ENCODE measurements at places on chromosomes 3 and 15. TPM values are rescaled to one million over a fixed set of nuclear protein-coding genes. Genes with fewer than 3 reads are reported as not detected.

The ARL8B gene
- 80.4 TPM for total RNA-seq

The LPCAT4 gene
- total RNA-seq: 96.5 TPM

The CCDC80 gene
- total RNA-seq: not detected

The ROBO2 gene
- total RNA-seq: not detected

The GCNT3 gene
- not detected for total RNA-seq

The GHSR gene
- not detected for total RNA-seq

The SLC35A5 gene
- 9.9 TPM for total RNA-seq

The MCTP2 gene
- 262 TPM for total RNA-seq

The REC114 gene
- not detected for total RNA-seq

The OR5AC2 gene
- total RNA-seq: not detected

The NTRK3 gene
- 1.2 TPM for total RNA-seq

The GHRL gene
- 0.78 TPM for total RNA-seq

The GUCA1C gene
- total RNA-seq: not detected

The DCUN1D1 gene
- 55.9 TPM for total RNA-seq

The CLEC3B gene
- not detected for total RNA-seq

The WDR72 gene
- not detected for total RNA-seq

The TMEM87A gene
- total RNA-seq: 53.0 TPM

The DNAH12 gene
- total RNA-seq: 0.33 TPM

The LEKR1 gene
- total RNA-seq: 1.3 TPM

The COL6A6 gene
- total RNA-seq: not detected

The CLDN1 gene
- not detected for total RNA-seq

The TRH gene
- not detected for total RNA-seq

The CCR2 gene
- total RNA-seq: 2.5 TPM

The FANCD2OS gene
- total RNA-seq: not detected

The SYNM gene
- total RNA-seq: 0.26 TPM

The ZKSCAN7 gene
- 1.9 TPM for total RNA-seq

The PARP14 gene
- 143 TPM for total RNA-seq

The ACKR4 gene
- total RNA-seq: not detected

The CFAP20DC gene
- total RNA-seq: 0.61 TPM

The ENTPD3 gene
- total RNA-seq: not detected

The RASGRP1 gene
- total RNA-seq: 154 TPM

The SLC27A2 gene
- total RNA-seq: 77.6 TPM

The SKOR1 gene
- 0.42 TPM for total RNA-seq

The RETNLB gene
- total RNA-seq: not detected

The LRRN1 gene
- 0.64 TPM for total RNA-seq

The CAPN3 gene
- total RNA-seq: 2.0 TPM

The EPHA3 gene
- not detected for total RNA-seq

The DNAH1 gene
- total RNA-seq: 24.3 TPM

The KLHL40 gene
- total RNA-seq: not detected

The UPK1B gene
- not detected for total RNA-seq

The CYP1A1 gene
- 4.6 TPM for total RNA-seq

The GOLGA6L2 gene
- total RNA-seq: not detected

The GPR62 gene
- total RNA-seq: not detected

The NPAP1 gene
- not detected for total RNA-seq

The CNTN3 gene
- total RNA-seq: not detected

Measured in natural killer cell treated with Interleukin-12 subunit alpha and Interleukin-12 subunit beta and Interleukin-15 and Interleukin-18, amount 100 ng/mL, for 72 hours (primary cell).